ENCODE measurements at places on chromosomes 11 and 22.

- DNase-seq: no peak
Measured at GRCh38 chr11:2783536-2784082, 83.8 kb upstream of the KCNQ1OT1 start.

DNA sequence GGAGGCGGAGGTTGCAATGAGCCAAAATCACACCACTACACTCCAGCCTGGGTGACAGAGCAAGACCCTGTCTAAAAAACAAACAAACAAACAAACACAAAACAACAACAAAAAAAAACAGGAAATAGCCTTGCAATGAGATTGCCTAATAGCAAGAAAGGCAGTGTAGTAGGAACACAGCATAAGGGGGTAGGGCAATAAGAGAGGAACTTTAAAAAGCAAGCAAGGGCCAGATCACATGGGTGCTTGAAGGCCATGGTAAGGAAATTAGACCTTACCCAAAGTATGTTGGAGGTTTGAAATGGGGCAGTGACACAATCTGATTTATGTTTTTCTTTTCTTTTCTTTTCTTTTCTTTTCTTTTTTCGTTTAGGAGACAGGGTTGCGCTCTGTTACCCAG is 34.7 kb upstream of the NRIP3 start:
- DNase-seq: no peak

- DNase-seq: no peak
Measured at GRCh38 chr11:120212926-120213325, 2.1 kb downstream of the OAF start.

GRCh38 chr11:57205041-57205641 is 23.4 kb downstream of the LRRC55 start:
- DNase-seq: no peak

DNA sequence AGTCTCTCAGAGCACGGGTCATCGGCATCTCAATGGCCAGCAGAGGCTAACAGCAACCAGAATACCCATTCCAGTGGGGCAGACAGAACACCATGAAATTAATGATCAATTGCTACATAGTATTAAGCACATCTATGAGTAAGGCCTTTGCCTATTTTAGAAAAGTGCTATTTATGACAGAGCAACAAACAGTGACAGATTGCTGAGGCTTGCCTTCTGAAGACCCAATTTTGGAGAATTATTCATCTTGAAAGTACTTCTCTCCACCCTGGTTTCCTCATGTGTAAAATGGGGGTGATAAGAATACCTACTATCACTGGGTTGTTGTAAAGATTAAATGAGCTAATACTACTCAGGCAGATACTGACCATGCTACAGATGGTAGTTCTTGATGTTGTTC is 232.7 kb downstream of the TENM4 start:
- no peak for DNase-seq

GRCh38 chr22:39577900-39578299 is 7.3 kb downstream of the CACNA1I start:
- DNase-seq: no peak

- DNase-seq: no peak
Measured at GRCh38 chr11:11752679-11753078, 89.1 kb upstream of the USP47 start.

DNA sequence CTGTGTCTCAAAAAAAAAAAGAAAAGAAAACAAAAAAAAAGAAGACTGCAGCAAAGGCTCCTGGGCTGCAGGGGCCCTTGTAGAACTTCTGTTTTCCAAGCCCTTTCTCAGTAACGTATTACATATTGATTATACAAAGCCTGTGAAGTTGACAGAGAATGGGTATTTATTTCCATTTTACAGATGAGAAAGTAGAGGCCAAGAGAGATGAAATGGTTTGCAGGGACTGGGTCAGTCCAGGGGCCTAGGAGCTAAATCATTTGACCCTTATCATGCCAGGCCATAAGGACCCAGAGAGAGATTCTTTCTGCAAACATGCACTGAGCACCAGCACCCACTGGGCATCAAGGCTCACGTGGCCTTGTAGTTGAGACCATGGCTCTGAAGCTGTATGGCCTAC is 4.5 kb downstream of the PPP2R5B start:
- no peak for DNase-seq

DNA sequence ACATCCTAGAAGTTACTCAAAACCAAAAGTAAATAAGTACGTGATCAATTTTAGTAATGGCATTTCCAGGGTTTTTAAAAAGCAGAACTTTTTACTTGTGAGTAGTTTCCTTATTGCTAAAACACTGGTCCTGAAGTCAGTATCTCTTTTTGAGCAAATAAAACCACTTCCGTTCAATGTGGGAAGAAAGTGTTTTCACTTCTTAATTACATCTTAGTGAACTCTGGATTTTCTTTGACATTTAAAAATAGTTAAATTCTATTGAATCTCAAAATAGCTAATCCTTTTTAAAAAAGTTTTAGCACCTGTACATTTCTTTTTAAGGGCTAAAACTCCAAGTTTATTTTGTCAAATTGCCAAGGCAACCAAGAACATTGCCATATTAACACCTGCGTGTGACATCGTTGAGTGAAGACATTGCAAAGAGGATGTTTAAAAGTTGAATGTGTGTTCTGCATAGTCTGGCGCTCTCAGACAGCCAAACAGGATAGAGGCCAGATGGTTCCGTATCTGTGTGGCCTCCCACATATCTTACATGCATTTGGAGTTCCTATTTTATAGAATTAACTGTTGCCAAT is 17.2 kb upstream of the OR5B21 start:
- no peak for DNase-seq

- DNase-seq: no peak
Measured at GRCh38 chr11:2929531-2929949, 320 bp upstream of the PHLDA2 start.

GRCh38 chr11:13052130-13052571 is 43.0 kb downstream of the RASSF10 start:
- no peak for DNase-seq

- DNase-seq: no peak
Measured at GRCh38 chr11:132024587-132025295, 654.3 kb downstream of the NTM start.

DNA sequence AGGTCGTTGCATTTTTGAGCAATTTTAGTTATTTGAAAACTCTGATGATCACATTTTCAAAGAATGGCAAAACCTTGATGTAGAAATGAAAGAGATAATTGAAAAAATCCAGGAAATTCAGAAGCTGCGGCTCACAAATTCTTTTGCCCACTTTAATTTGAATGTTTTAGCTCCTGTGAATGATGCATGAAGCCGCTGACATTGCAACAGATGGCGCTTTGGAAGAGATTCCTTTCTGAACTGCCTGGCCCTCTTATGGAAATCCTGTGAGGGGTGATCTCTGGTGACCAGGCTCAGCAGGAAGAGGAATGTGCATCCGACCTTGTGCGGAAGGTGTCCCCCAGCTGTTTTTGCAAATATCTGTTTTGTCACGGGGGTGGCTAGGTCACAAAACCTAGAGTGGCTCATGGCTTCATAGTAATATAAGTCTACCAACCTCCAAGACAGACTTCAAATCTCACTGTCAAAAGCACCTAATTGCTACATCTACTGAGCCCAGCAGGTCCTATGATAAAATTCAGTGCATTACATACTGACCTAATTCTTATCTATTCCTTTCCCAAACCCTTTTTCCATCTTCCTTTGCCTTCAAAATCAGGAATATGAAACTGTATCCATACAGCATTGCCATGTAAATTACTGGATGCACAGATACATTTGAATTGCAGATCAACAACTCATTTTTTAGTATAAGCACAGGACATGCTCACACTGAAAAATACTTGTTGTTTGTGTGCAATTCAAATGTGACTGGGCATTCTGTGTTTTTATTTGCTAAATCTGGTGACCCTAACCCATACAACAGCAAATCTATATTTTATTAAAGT is 412.7 kb downstream of the ETS1 start:
- no peak for DNase-seq

DNA sequence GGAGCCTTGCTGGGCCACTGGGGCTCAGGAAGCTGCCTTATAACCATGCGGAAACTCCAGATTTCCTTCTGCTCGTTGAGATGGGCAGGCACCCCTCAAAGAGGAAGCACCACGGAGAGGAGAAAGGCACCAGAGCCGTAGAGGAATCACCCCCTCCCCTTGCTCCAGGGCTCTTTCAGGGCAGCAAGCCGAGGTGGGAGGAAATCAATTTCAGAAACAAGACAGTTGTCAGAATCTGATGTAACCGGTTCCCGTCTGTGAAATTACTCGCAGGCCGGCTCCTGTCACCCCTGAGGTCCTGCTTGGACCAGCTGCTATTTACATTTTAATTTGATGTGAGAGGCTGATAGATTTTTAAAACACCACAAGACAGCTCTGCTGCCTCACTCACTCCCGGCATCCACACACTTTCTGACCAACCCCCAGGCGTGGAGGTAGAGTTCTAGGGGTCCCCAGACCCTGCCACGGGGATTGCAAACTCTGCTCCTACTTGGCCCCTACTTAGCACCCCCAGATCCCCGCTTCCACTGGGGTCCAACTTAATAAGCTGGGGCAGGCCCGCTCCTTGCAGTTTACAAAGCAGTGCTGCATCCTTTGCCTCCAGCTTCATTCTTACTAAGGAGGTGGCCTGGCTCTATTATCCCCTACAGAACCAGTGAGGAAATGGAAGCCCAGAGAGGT is 162.5 kb downstream of the CEP164 start:
- DNase-seq: no peak

GRCh38 chr11:30452842-30453241 is 129.9 kb downstream of the ARL14EP start:
- no peak for DNase-seq

DNA sequence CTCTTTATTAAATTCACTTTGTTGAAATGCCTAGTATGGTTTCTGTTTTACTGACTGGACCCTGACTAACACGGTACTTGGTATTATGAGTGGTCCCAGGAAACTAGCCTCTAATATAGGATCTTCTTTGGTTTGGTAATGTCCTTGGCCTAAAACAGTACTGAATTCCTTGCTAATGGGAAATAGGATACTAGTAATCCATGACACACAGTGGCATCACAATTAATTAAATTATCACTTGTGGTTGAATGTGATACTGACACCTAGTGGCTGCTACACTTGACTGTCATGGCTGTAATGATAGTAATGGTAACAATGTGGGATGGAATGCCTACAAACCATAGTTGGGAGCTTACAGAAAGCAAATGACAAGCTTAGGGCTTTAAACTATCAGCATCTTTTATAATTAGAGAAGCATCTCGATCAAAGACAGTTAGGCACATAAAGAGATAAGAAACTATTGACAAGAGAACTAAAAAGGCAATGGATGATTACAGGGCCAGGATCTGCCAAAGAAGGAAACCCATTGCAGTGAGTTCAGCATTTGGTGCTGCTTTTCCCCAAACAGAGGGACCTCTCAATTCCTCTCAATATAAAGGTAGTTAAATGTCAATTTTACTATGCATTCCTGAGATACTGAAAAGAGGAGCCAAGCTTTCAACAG is 8.6 kb downstream of the DNHD1 start:
- DNase-seq: peak; percentile 64

GRCh38 chr11:11534981-11535380 is 86.8 kb downstream of the GALNT18 start:
- DNase-seq: no peak

GRCh38 chr11:67371189-67371910 is 2.0 kb downstream of the CLCF1 start:
- no peak for DNase-seq

DNA sequence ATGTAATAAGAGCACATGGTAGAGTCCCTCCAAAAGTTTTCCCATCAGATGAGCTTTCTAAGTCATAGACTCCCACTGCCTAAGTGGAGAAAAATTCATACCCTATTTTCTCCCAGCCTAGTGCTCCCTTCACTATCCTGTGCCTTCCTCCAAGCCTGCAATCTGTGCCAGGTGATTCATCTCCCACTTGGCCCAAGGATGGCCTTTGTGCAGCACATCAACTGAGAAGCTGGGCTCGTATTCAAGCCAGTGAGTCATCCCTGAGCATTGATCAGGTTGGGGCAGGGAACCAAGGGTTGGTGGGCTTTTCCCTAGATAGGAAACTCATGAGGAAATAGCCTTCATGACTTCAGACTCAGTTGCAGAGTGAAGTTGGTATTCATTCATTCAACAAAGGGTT is 64.6 kb downstream of the PANX1 start:
- no peak for DNase-seq

DNA sequence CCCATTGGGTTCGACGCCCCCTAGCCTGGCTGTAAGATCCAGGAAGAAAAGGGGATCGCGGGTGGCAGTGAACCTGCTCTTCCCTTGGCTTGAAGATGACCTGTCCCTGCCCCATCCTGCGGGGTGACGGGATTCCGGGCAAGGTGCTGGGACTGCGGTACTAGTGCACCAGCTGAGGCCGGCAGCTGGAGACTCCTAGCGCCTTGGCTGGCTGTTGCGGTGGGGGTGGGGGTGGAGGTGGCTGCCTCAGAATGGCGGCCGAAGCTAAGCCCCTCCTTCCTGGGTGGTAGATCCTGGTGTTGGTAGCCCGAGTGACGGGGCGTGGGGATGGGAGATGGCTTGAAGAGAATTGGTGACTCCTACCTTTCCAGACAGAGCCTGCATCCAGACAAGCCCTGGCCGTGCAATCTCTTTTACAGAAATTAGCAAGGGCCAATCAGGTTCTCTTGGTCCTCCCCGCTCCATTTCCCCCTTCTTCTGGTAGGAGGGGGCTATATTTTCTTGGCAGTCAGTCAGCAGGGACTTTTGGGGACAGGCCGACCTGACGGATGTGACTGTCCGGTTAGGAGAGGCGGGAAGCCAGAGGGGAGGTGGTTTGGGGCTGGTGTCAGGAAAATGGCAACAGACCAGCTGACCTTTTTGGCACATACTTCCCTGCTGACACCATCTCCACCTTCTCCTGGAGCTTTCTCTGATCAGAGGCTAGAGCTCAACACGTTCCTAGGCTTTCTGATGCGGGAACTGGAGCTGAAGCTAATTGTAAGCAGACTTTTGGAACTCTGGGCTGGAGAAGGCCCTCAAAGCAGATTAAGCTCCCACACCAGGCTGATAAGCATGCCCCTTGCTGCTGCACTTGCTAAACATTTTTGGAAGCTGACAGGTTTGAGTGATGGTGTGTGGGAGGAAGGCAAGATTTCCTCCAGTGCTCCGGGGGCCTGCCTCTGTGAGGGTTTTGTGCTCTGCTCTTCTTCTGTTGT is 2.0 kb downstream of the NAV2 start:
- DNase-seq: no peak

DNA sequence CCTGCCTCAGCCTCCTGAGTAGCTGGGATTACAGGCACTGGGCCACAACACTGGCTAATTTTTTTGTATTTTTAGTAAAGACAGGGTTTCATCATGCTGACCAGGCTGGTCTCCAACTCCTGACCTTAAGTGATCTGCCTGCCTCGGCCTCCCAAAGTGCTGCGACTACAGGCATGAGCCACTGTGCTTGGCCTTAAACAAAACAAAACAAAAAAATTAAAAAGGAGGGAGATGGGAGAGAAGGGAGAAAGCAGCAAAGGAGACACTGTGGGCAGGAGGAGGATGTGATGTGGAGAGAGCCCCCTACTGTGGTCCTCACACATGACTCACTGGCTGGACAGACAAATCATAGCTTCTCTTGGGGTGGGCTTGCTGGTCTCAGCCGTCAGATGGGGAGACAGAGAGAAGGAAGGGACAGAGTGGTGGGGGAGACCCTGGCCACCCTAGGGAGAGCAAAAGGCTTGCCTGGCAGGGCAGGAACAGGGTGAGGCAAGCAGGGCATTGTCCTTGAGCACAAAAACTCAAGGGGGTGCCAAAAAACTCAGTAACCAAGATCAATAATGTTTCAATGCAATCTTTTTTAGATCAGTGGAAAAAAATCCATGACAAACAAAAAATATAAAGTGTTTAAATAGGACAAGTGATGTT is 31.6 kb downstream of the TPST2 start:
- DNase-seq: no peak

- DNase-seq: no peak
Measured at GRCh38 chr11:10181811-10182210, 112.2 kb downstream of the SBF2 start.

GRCh38 chr11:75523811-75524664 is 1.7 kb downstream of the GDPD5 start:
- DNase-seq: no peak
